Stimulated activated CD8-positive, alpha-beta memory T cell treated with anti-CD3 and anti-CD28 coated beads, Interleukin-15, amount 100 ng/mL, for 24 hours (primary cell): ENCODE measurements at places on chromosomes 11 and 22.

GRCh38 chr11:15248749-15249148, 134.0 kb downstream of the INSC start:
- DNase-seq = no peak

DNA sequence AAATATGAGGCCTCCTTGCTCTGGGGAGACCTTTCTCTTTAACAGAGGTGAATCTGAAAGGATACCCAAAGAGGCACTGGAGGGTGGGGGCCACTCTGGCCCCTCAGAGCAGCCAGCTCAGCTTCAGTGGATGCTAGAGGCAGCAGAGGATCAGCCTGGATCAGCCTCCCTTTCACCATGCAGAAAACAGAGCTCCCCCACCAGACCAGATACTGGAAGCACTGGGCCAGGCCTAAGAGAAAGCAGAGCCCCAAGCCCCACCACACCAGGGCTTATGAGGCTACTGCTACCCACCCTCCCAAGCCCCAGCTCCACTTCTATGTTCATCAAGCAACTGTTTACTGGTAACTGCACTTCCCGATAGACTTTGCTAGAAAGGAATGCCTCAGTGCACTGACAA, 4.0 kb upstream of the SLC43A3 start:
- no peak for DNase-seq

GRCh38 chr22:16953206-16954059, 54.6 kb downstream of the GAB4 start:
- DNase-seq = no peak

GRCh38 chr11:44556735-44557409, 8.6 kb upstream of the CD82 start:
- DNase-seq = no peak

GRCh38 chr11:34344410-34344767, 13.4 kb downstream of the ABTB2 start:
- no peak for DNase-seq

DNA sequence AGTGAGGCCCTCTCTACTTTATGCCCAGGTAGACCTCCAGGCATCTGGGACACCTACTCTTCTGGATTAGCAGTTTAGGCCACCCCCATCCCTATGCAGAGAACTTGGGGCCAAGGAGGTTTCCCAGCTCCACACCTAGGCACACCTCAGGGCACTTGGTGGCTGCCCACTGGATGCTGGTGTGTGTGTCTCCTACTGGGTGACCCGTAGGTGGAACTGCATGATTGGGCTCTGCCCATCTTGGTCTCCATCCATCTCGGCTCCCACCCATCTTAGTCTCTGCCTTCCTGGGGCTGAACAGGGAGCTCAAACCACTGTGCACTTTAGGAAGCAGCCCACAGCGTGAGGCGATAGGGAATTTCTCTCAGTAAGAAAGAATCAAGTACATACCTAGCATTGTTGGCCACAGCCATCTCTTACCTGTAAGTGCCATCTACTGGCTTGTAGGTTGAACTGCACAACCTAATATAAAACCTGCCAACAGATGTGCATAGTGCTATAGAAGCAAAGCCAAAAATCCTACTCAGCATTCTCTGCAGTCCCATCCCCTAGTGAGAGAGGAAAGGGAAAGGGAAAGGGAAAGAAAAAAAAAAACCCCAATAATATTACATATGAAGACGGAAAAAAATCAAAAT, 61.6 kb upstream of the PTPN5 start:
- no peak for DNase-seq

- no peak for DNase-seq
These were observed 666 bp downstream of the MSANTD4 start for GRCh38 chr11:106021181-106021966.

DNA sequence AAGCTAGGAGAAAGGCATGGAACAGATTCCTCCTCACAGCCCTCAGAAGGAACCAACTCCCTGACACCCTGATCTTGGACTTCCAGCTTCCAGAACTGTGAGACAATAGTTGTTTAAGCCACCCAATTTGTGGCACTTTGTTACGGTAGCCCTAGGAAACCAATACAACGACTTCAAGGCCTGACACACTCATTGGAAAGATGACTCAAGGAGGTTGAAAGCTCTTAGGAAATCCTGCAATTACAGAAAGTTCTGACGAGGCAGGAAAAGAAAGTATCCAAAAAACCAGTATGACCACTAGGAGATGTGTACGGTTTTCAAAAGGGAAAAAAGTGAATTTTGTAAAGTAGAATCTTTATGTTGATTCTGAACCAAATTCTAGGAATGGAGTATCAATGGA, 161.4 kb downstream of the SWAP70 start:
- no peak for DNase-seq
